Lung (tissue), 17 donors: ENCODE measurements at places on chromosomes 1 and 21. TPM values are rescaled to one million over a fixed set of nuclear protein-coding genes. Genes with fewer than 3 reads are reported as not detected.

DNA sequence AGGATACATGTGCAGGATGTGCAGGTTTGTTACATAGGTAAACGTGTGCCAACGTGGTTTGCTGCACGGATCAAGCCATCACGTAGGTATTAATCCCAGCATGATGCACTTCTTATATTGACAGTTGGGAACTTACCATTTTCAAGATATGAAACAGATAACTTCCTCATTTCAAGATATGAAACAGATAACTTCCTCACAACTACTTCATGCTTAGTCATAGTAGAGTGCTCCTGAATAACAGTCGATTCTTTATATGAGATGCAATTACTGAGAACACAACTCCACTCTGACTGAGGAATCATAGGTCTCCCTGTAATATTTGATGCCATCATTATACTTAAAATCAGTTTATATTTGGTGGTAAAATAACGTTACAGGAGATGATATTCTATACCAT is 1124.3 kb downstream of the AMY1C start:
- H3K4me3 ChIP-seq: no peak overlapping the region
- no peaks in the 10 kb centered on the region for H3K4me1 ChIP-seq
- no peak overlapping the region for H3K27ac ChIP-seq
- no peaks in the 10 kb centered on the region for H3K27me3 ChIP-seq
- H3K36me3 ChIP-seq: no peaks in the 10 kb centered on the region
- DNase-seq: no peak

GRCh38 chr1:153578490-153578889 is 12.8 kb upstream of the S100A2 start:
- no peak for DNase-seq
- no peaks in the 10 kb centered on the region for H3K36me3 ChIP-seq
- peaks cover under 1% of the 10 kb centered on the region for H3K4me1 ChIP-seq
- no peak overlapping the region for H3K27ac ChIP-seq

DNA sequence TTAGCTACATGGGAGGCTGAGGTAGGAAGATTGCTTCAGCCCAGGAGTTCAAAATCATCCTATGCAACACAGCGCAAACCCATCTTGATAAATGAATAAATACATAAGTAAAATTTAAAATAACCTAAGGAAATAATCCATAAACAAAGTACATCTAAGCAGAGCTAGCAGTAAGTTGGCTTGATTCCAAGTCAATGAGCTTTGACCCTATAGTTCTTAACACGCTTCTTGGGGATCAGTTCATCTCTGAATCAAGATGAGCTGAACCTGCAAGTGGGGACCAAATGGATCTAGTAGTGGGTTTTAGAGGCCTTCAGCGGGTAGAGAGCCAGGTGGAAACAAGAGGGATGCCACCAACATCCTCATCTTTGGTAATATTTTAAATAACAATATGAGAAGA is 31.5 kb upstream of the PHGDH start:
- no peak overlapping the region for H3K4me3 ChIP-seq
- no peaks in the 10 kb centered on the region for H3K27me3 ChIP-seq
- peaks cover 8% of the 10 kb centered on the region for H3K4me1 ChIP-seq
- H3K27ac ChIP-seq: no peak overlapping the region
- no peaks in the 10 kb centered on the region for H3K36me3 ChIP-seq

DNA sequence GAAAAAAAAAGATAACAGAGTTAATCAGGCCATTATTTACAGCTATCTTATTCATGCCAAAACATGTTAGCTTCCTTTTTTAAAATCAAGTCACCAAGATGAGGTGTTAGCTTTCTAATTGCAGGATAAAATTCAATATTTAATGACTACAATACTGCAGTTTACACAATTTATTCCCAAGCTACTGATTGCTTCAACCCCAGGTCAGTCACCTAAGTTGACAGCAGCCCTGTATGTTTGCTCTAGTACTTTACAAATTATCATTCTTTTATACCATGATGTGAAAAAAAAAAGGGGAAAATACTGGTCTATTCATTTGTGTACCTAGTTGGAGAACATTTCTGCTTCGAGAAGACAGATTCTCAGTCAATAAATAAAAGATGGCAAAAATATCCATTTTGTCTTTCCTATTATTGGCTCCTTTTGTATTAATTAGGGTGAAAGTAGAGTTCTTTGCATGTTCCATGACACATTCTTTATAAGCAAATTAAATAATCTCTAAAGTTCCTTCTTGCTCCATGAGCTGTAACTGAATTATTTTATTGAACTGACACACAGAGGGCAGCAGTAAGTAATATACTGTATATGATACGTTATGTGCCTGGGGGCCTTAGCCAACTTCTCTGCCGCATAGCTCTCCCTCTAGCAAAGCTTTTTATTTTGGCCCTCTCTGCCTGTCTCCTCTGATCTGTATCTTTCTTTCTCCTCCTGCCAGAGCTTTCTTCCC is 48.0 kb downstream of the DIPK1A start:
- no peaks in the 10 kb centered on the region for H3K4me1 ChIP-seq
- H3K36me3 ChIP-seq: no peaks in the 10 kb centered on the region
- no peak overlapping the region for H3K27ac ChIP-seq
- no peak for DNase-seq
- H3K4me3 ChIP-seq: no peak overlapping the region
- H3K27me3 ChIP-seq: no peaks in the 10 kb centered on the region

GRCh38 chr1:232669981-232670747 is 40.2 kb upstream of the SIPA1L2 start:
- no peak for DNase-seq
- no peaks in the 10 kb centered on the region for H3K36me3 ChIP-seq
- H3K27ac ChIP-seq: no peak overlapping the region
- peaks cover 29% of the 10 kb centered on the region for H3K4me1 ChIP-seq
- no peaks in the 10 kb centered on the region for H3K27me3 ChIP-seq

GRCh38 chr1:20733360-20733975 is 965 bp upstream of the SH2D5 start:
- no peaks in the 10 kb centered on the region for H3K27me3 ChIP-seq
- no peak for DNase-seq
- H3K4me1 ChIP-seq: peaks cover 16% of the 10 kb centered on the region

DNA sequence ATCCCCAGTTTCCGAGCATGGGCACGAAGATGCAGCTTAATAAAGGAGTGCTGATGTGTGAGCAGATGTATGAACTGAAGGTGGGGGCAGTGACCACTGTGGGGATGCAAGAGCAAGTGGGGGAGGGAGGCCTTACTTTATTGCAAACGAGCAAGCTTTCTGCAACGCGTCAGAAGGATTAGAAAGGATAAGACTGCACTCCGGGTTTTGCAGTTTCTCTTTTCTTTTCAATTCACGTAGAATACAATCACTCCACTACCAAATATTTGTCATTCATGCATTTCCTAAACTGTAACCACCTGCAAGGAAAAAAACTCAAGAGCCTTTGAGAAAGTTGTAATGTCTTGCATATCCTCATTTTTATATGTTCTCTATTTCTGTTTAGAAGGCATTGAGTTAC is 4.3 kb upstream of the OR2C3 start:
- H3K27me3 ChIP-seq: no peaks in the 10 kb centered on the region
- no peak for DNase-seq
- H3K36me3 ChIP-seq: no peaks in the 10 kb centered on the region
- no peak overlapping the region for H3K4me3 ChIP-seq

FMN2 gene
- 2.0 TPM for total RNA-seq

UBE2U gene
- total RNA-seq: not detected

RGS13 gene
- total RNA-seq: 0.48 TPM

STUM gene
- 0.51 TPM for total RNA-seq

APCS gene
- total RNA-seq: 0.46 TPM

RHD gene
- not detected for total RNA-seq

RAP1GAP gene
- 41.4 TPM for total RNA-seq

VAV3 gene
- 14.4 TPM for total RNA-seq

PROX1 gene
- 10.1 TPM for total RNA-seq

OR2L13 gene
- not detected for total RNA-seq
